ENCODE measurements at places on chromosomes 6 and 20.

DNA sequence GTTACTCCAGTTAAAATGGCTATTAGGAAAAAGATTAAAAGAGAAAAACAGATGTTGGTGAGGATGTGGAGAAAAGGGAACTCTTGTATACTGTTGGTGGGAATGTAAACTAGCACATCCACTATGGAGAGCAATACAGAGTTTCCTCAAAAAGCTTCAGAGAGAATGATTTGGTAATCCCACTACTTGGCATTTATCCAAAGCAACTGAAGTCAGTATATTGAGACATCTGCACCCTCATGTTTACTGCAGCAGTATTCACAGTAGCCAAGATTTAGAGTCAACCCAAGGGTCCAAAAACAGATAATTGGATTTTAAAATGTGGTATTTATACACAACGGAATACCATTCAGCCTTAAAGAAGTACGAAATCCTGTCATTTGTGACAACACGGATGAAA lies 469.5 kb downstream of the QKI start:
- DNase-seq = no peak

- no peak for DNase-seq
These were observed 664.3 kb downstream of the RFPL4B start for GRCh38 chr6:113011389-113011788.

GRCh38 chr6:114158838-114159694 lies 183.8 kb downstream of the HS3ST5 start:
- no peak for DNase-seq

GRCh38 chr6:124040655-124041054 lies 237.0 kb downstream of the NKAIN2 start:
- DNase-seq = no peak

- no peak for DNase-seq
These were observed 16.1 kb downstream of the JPH2 start for GRCh38 chr20:44170816-44171410.

- no peak for DNase-seq
These were observed 5.0 kb downstream of the BRD2 start for GRCh38 chr6:32973144-32974015.

GRCh38 chr6:83594941-83595340 lies 82.6 kb downstream of the PRSS35 start:
- no peak for DNase-seq

- no peak for DNase-seq
These were observed 83.9 kb upstream of the DUSP22 start for GRCh38 chr6:208364-208763.

GRCh38 chr20:5100684-5101347 lies 18.9 kb downstream of the PCNA start:
- DNase-seq = peak; percentile 22

DNA sequence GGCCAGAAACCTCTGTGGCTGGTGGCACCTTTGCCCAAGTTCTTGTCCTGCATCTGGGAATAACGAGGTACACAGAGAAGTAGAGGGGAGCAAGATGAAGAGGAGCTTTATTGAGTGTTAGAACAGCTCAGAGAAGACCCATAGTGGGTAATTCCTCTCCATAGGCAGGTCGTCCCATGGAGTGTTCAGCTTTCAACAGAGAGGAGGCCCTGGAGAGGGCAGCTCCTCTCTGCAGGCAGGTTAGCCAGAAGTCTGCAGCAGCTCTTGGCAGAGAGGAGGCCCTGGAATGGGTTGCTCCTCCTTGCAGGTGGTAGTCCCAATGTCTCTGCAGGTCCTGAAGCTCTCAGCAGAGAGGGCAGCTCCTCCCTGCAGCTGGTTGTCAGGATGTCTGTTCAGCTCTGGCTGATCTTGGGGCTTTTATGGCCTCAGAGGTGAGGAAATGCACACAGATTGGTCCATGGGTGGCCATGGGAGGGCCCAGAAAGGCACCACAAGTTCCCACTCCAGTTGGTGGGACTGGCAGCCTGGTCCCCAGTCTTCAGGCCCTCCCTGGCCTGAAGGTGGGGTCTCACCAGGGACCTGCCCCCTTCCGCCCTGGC lies 89.0 kb downstream of the IPCEF1 start:
- no peak for DNase-seq

- DNase-seq = no peak
These were observed 143.2 kb downstream of the MBOAT1 start for GRCh38 chr6:20069021-20069522.

GRCh38 chr6:31158863-31159855 lies 770 bp downstream of the TCF19 start:
- no peak for DNase-seq

GRCh38 chr6:125094563-125094962 lies 59.0 kb upstream of the TPD52L1 start:
- no peak for DNase-seq

GRCh38 chr6:53547166-53547810 lies 2.4 kb upstream of the GCLC start:
- DNase-seq = no peak

DNA sequence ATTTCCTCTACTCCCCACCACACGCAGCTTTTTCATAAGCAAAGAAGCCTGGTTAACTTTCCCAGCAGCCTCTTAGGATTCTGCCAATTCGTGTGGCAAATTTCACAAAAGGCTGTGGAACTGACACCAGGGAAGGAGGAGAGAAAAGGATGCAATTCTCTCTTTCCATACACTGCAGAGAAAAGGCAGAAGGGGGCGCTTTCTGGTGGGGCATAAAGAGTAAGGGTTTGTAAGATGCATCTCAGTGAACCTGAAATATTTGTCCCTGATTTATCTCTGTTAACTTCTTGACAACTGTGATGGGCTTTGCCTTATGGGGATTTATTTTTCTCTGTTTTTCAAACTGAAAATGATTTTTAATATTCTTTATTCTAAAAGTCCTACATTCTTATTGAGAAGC lies 45.5 kb upstream of the GLP1R start:
- no peak for DNase-seq

GRCh38 chr20:47727909-47728361 lies 57.3 kb downstream of the SULF2 start:
- no peak for DNase-seq

DNA sequence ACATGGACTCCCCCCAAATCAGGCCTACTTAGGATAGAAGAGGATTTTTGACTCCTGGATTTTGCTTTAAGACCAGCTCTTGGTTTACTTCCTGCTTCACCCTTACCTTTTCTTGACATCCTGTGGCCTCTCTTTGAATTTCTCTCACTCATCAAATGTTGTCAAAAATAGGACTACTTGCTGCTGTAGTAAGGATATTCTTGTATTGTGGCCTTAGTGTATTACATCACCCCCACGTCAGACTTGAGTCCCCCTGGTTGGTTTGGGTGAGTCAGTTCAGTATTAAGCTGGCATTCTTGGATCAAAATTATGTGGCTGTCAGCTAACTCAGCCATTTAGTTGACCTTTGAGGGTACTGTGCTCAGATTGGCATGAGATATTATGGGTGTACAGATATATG lies 1.1 kb downstream of the TPX2 start:
- DNase-seq = no peak

DNA sequence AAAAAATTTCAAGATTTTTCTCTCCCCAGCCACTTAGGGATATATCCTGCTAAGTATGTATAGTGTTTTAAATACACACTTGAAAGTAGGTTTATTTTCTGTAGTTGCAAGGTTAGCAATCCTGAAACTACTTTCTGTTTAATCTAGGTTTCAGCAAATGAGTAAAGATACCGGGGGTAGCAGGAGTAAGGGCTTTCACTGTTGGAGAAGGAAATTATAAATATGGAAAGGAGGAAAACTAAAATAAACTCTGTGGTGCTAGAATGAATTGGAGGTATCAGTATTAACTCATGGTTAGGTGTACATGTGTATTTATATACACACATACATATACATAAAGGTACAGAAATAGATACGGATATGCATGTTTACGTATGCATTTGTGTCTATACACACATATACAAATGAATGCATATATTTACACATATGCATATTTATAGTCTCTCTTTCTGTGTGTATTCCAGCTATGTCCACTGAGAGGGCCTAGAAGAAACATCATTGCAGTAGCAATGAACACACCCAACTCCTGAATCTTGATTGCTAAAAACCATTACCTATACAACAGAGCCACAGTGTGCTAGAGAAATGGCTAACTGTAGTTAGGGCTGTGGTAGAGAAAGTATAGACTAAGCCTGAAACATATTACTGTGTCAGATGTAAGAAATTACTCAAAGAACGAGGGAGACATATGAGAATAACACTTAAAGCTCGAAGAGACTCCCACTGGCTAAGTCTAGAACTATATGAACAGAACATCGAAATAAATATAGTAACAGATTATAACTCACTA lies 95.9 kb upstream of the EMILIN3 start:
- no peak for DNase-seq

GRCh38 chr20:34004790-34005457 lies 11.2 kb downstream of the RALY start:
- DNase-seq = no peak

GRCh38 chr6:47197682-47198640 lies 111.7 kb downstream of the TNFRSF21 start:
- no peak for DNase-seq

GRCh38 chr6:98800866-98801265 lies 33.5 kb upstream of the POU3F2 start:
- no peak for DNase-seq

GRCh38 chr6:150269857-150270223 lies 99.0 kb upstream of the IYD start:
- no peak for DNase-seq

GRCh38 chr6:65646544-65646943 lies 60.5 kb downstream of the EYS start:
- DNase-seq = no peak

DNA sequence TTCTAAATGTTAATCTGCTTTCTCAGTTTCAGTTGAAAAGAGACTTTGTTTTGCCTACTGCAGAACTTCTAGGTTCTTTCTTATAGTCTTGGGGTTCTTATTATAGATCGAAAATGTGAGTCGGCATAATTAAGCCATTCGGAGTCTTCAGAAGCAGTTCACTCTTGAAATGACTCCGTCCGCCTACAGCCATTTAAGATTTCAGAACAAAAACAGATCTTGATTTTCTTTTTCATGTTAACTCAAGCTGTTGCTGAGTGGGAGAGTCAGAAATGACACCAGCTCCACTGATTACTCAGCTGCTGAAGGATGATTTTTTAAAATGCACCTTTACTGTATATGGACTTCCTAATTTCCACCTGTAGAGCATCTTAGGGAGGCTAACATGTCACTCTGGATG lies 15.9 kb downstream of the PRDM1 start:
- DNase-seq = peak; percentile 37

GRCh38 chr6:166877349-166877748 lies 79.0 kb downstream of the RNASET2 start:
- no peak for DNase-seq

DNA sequence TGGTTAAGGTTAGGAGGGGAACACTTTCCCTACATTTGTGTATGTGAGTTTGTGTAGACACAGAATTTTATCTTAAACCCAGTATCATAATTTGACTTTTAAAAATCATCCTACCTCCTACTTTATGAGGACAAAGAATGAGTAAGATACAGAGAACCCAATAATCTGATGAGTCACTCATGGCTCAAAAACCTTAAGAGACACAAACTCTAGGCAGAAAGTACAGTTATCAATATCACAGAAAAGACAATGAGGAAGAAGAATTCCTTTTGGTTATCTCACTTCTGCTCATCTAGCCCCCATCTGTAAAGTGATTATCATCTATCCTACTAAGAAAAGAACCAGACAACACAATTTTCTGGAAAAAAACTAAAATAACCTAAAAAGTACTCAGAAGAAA lies 87.7 kb downstream of the EPB41L2 start:
- DNase-seq = no peak

DNA sequence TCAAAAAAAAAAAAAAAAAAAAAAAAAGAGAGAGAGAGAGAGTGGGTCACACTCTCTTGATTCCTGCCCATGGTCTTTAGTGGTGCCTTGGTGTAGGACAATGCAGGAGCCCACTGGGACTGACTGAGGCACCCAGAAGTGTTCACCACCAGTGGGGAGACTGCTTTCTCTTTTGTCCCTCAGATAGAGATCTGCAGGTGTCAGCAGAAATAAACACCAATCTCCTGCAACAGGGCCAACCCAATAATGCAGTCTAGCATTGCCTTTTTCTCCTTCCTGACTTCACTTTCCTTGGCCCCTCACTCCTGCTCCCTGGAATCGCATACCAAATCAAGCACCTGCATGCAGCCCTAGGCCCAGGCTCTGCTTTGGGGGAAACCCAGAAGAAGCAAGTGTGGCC lies 39.0 kb upstream of the CCDC28A start:
- no peak for DNase-seq

GRCh38 chr6:775863-776262 lies 82.9 kb upstream of the EXOC2 start:
- no peak for DNase-seq

GRCh38 chr6:75499640-75500039 lies 6.0 kb upstream of the FILIP1 start:
- no peak for DNase-seq

DNA sequence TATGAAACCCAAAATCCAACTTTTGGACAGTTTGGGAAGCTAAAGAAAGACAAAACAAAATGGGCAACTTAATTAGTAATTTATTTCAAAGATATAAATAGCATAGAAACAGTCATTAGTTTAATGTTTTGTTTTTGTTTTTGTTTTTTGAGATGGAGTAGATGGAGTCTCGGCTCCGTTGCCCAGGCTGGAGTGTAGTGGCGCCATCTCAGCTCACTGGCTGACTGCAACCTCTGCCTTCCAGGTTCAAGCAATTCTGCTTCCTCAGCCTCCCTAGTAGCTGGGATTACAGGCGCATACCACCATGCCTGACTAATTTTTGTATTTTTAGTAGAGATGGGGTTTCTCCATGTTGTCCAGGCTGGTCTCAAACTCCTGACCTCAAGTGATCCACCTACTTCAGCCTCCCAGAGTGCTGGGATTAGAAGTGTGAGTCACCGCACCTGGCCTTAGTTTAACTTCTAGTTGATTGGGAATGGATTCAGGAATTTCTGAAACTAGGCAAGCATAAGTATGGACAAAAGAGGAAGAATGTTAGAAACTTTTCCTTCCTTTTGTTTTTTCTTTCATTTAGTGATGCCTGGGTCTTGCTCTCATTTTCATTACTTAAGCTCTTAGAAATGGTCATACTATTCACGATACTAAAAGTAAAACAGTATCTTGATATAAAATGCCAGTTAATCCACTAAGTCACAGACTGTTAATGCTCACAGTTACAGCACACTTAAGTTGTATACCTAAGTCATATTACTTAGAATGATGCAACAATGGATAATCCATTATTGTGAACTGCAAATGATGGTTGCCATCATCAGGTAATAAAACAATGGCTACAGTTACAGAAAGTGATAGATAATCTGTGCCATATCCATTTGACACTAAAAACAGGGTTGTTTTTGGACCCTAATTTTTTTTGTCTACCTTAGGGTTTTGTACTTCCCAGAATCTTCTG lies 8.2 kb downstream of the SENP6 start:
- no peak for DNase-seq

GRCh38 chr6:94713446-94713845 lies 863.9 kb upstream of the MANEA start:
- no peak for DNase-seq

GRCh38 chr6:39377539-39377950 lies 55.0 kb upstream of the KCNK16 start:
- DNase-seq = peak; percentile 28

DNA sequence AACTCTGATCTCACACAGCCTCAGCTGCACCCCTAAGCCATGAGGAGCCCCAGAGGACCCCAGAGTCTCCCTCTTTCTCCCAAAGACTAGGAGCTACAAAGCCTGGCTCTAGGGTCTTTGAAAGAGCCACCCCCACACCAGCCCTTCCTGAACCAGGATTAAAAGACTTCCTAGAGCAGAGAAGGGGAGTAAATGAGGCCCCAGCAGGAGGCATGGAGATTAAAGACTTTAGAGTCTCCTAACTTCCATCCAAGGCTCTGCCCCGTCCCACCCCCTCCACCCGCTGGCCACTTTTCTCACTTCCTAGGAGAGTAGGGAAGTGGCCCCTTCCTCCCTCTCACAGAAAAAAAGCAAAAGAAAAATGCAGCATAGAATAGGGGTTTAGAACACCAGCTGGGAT lies 1.7 kb downstream of the PREX1 start:
- no peak for DNase-seq
